Activated naive CD8-positive, alpha-beta T cell treated with anti-CD3 and anti-CD28 coated beads for 36 hours (primary cell): ENCODE measurements at places on chromosomes 11 and 22. TPM values are rescaled to one million over a fixed set of nuclear protein-coding genes. Genes with fewer than 3 reads are reported as not detected.

The CNTN5 gene
- not detected for total RNA-seq

The PVALB gene
- not detected for total RNA-seq

The DGCR6 gene
- total RNA-seq: 2.1 TPM

The HEPN1 gene
- not detected for total RNA-seq

The VWCE gene
- 19.8 TPM for total RNA-seq

The TRPM5 gene
- total RNA-seq: not detected

The YPEL4 gene
- 0.38 TPM for total RNA-seq

The TMPRSS4 gene
- not detected for total RNA-seq

The CTSC gene
- total RNA-seq: 80.9 TPM

The NXPE2 gene
- total RNA-seq: not detected

The FGF3 gene
- total RNA-seq: not detected

The C11orf42 gene
- total RNA-seq: not detected

The EP300 gene
- total RNA-seq: 38.5 TPM

The RAD9A gene
- total RNA-seq: 31.2 TPM

The TYR gene
- total RNA-seq: not detected

The OR51I1 gene
- not detected for total RNA-seq

The SCUBE1 gene
- 0.23 TPM for total RNA-seq

The OR5P2 gene
- not detected for total RNA-seq

The FBLN1 gene
- 0.30 TPM for total RNA-seq

The RAG2 gene
- total RNA-seq: not detected

The OR51B4 gene
- not detected for total RNA-seq

The ZW10 gene
- 20.2 TPM for total RNA-seq

The TMEM151A gene
- total RNA-seq: not detected

The TSGA10IP gene
- not detected for total RNA-seq

The BLID gene
- total RNA-seq: not detected

The TBX1 gene
- not detected for total RNA-seq

The DEPDC7 gene
- total RNA-seq: 3.4 TPM

The RASD2 gene
- 0.16 TPM for total RNA-seq

The PHF21B gene
- total RNA-seq: not detected

The CLCF1 gene
- 0.31 TPM for total RNA-seq

The LAYN gene
- 57.4 TPM for total RNA-seq

The ALKBH3 gene
- total RNA-seq: 50.8 TPM

The NARS2 gene
- total RNA-seq: 25.7 TPM

The GLB1L3 gene
- 10.9 TPM for total RNA-seq

The SAA4 gene
- not detected for total RNA-seq

The TMA7B gene
- 1.0 TPM for total RNA-seq

The C22orf42 gene
- total RNA-seq: not detected

The ARAP1 gene
- 52.3 TPM for total RNA-seq

The FOSL1 gene
- total RNA-seq: 16.0 TPM

The BTBD18 gene
- total RNA-seq: not detected

The LARGE2 gene
- total RNA-seq: 1.2 TPM

The CHRM1 gene
- not detected for total RNA-seq

The MPZL2 gene
- total RNA-seq: 18.8 TPM

The HBB gene
- total RNA-seq: not detected

The IGSF9B gene
- total RNA-seq: 36.0 TPM

The GGTLC3 gene
- not detected for total RNA-seq

The CHRNA10 gene
- total RNA-seq: 1.0 TPM

The CARD18 gene
- total RNA-seq: not detected

The CLMP gene
- not detected for total RNA-seq

The SYTL2 gene
- 7.6 TPM for total RNA-seq

The GAL3ST1 gene
- total RNA-seq: not detected

The AASDHPPT gene
- total RNA-seq: 58.5 TPM

The SMARCB1 gene
- total RNA-seq: 94.5 TPM

The STT3A gene
- 111 TPM for total RNA-seq

The DNAJB7 gene
- total RNA-seq: not detected

The SHISA8 gene
- total RNA-seq: 0.56 TPM

The JAML gene
- 150 TPM for total RNA-seq

The BIRC3 gene
- total RNA-seq: 79.9 TPM
